SJSA1 (cell line): ENCODE measurements at places on chromosomes 12 and 14. TPM values are rescaled to one million over a fixed set of nuclear protein-coding genes. Genes with fewer than 3 reads are reported as not detected.

GRCh38 chr14:85437148-85437547 is 92.8 kb upstream of the FLRT2 start:
- DNase-seq = no peak

CD163 gene
- 0.05 TPM in 1 of 2 replicates, not detected in the other for total RNA-seq

GRCh38 chr14:74140374-74140850 is 55.7 kb downstream of the LIN52 start:
- DNase-seq = no peak

GRCh38 chr12:129902371-129903091 is 1.3 kb downstream of the TMEM132D start:
- DNase-seq = no peak

DNA sequence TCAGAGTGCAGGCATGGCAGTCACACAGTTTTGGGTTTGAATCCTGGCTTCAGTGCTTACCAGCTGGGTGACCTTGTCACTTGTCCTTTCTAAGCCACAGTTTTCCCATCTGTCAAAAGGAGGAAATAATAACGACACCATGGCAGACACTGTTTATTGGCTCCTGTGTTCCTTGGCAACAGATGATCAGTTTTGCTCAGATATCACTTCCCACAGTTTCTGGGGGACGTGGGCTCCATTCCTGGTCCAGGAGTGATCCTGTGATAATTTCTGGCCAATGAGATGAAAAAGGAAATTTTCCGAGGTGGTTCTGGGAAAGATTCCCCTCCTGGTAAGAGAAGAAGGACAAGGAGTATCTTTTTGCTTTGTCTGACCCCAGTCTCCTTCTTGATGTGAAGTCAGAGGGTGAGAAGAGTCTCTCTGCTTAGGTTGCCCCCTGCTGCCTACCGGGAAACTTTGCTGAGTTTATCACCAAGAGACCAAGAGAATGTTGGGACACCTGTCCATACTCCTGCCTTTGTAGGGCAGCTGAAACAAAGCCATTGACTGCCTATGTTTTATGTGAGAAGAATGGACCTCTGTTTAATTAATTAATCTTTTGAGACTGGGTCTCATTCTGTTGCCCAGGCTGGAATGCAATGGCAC is 178.9 kb upstream of the NRXN3 start:
- no peak for DNase-seq

KCNA1 gene
- not detected in 2 replicates for total RNA-seq

GRCh38 chr12:127562816-127563215 is 704.2 kb upstream of the TMEM132C start:
- no peak for DNase-seq

TSPAN8 gene
- total RNA-seq = not detected in 2 replicates

- no peak for DNase-seq
Observed at GRCh38 chr12:5914387-5915149, 30.5 kb downstream of the ANO2 start.
